ENCODE measurements at places on chromosomes 6 and 20.

- DNase-seq: no peak
Observed at GRCh38 chr6:123716506-123716905, 79.8 kb upstream of the TRDN start.

DNA sequence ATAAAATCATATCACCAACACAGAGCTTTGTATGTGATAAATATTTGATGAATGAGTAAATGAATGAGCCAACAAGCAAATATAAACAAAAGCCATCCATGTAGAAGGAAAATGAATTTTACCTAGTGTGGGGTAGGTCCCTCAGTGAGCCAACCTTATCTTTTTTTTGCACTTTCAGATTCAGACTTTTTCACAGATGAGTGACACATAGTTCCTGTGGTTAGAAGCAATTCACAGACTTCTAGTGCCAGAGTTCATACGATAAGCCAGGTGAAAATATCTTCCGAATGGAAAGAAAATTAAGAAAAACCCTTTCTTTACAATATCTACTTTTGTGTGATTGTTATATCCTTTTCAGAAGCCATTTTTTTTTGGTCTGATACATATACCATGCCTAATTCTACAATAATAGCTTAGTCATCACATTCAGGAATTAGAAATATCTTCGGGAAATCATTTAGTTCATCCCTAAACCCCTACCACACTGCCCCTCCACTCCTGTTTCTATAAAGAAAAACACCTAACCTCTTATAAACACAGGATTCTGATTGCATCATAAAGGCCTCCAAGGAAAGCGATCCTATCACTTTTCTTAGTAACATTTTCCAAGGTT, 82.7 kb upstream of the CNR1 start:
- DNase-seq: no peak

DNA sequence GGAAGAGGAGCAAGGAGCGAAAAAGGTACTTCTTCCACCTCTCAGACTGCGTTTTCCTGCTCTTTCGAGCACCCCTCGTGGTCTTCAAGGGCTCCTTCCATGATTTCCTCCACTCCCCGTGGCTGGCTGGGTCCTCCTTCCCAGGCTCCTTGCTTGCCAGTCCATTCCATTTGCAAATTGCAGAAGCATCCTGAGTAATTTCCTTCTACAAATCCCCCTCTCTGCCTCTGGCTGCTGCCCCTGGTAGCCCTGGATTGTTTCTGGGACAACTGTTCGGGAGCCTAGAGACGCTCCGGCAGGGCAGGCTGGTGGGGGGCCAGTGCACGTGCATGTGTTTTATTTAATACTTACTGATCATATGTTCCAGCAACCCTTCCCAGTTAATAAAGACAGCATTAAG, 173.1 kb downstream of the ZMYND8 start:
- no peak for DNase-seq

DNA sequence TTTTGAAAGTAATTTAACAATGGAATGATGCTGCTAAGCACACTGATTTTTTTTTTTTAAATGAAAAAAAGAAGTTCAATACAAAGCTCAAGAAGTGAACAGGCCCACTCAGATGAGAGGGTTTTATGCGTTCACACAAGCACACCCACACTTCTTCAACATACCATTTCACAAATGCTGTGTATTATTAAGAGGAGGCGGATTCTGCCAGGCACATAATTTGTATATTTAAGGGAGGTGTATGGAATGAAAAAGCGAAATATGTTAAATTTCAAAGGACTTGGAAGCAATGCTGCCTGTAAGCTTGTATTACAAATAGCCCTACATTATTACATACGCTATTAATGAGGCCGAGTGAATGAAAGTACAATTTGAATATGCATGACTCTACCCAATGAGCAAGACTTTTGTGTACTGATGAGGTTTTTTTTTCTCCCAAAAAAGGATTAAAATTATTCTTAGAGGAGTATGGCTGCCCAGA, 123.9 kb downstream of the INSM1 start:
- no peak for DNase-seq

GRCh38 chr6:83152913-83153312, 40.2 kb downstream of the PGM3 start:
- DNase-seq: no peak

GRCh38 chr20:4070323-4071177, 55.2 kb upstream of the RNF24 start:
- DNase-seq: no peak

DNA sequence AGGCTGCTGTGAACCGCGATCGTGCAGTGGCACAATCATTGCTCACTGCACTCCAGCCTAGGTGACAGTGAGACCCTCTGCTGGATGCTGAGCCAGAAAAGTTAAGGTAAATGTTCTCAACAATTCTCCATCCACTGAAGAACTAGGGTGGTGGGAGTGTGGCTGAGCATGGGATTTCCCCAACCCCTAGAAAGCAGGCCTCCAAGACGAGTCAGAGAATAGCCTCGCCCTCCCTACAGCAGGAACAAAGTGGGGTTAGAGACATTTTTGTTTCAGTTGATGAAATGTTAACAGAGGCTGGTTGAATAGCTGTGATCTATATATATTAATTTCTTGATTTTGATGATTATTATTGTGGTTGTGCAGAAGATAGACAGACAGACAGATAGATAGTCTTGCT, 6.1 kb upstream of the ALDH8A1 start:
- DNase-seq: no peak

DNA sequence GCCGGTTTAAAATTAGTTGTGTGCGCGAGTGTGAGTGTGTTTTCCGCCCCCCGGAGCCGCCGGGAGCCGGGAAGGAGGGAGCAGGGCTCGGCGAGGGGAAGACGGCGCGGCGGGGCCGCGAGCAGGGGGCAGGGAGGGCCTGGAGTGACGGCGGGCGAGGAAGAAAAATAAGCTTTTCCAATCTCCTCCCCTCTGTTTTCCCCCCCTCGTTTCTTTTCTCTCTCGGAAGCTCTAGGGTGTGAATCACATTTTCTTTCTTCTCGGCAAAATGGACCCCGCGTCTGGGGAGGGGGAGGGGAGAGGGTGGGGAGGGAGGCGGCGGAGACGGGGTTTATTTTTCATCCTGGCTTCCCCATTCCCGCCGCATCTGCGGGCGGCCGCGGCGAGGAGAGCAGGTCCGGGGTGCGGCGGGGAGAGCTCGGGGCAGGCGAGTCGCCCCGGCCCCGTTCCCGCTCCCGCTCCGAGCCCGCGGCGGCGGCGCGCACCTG, 881 bp downstream of the BICRAL start:
- DNase-seq: peak; percentile 74

DNA sequence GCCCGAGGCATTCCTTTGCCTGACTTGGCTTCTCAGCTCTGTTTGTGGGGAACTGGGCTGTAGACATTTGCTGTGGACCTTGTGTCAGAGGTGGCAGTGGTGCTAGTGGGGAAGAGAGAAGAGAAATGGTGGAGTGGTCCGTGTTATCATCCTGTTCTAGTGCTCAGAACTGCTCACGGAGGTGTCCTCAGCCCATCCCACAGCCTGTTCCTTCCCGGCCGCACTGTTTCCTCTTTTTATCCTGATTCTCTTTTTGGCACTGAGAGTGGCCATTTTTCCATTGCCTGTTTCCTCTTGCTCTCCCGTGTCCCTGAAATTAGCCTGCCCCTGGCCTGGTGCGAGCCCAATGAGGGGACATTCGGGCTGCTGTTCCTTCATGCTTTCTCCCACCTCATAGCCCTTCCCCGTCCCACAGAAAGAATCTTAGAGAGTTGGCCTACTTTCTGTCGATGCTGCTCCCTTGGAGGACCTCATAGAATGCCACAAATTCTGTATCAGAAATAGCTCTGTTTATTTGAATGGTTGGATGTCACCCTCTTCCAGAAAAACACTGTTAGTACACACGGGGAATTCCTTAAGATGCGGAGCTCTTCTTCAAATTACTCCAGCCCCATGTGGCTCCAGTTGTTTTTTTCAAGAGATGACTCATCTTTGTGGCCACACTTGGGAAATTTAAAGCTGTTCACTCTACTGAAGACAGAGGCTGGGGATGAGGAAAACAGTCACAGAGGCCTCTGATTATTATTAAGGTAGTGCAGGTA, 26.1 kb downstream of the FARS2 start:
- DNase-seq: peak; percentile 52

DNA sequence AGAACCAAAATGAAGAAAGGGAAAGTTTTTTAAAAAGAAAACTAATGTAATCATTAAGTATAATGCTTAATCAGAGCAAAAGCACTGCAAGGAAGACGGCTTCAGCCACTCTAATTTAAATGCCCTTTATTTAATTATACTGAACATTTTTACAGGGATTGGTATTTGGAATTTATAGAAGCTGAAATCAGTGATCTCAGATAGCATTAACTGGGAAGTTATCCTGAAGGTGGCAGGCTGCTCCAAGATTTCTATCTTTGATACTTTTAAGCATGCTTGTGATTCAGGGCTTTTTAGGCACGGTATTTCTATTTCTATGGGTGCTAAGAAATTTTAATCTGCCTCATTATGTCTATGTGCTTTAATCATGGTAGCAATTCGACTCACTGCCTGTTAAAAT, 1.3 kb upstream of the NDUFAF4 start:
- peak; percentile 17 for DNase-seq
